ENCODE measurements at places on chromosomes 6 and 20.

- no peak for DNase-seq
These were observed 1.5 kb downstream of the DLGAP4 start for GRCh38 chr20:36307412-36308325.

GRCh38 chr20:11652128-11652527 is 265.6 kb upstream of the BTBD3 start:
- DNase-seq: no peak

GRCh38 chr6:13688692-13689196 is 22.9 kb downstream of the RANBP9 start:
- DNase-seq: no peak

DNA sequence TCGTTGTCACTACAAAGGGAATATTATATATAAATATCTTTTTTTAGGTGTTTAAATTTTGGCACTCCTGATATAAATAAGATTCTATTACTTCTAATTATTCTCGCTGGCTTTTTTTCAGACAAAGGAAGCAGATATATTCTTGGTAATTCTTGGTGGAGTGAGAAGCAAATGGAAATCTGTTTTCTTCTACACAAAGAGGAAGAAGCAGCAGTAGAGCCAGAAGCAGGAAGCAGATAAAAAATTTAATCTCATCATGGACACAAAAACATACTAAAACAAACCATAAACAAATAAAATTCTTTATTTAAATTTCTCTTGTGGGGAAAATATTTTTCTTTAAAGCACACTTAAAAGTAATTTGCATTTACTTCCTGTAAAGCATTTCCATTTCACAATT is 3.7 kb upstream of the KIAA0319 start:
- no peak for DNase-seq

DNA sequence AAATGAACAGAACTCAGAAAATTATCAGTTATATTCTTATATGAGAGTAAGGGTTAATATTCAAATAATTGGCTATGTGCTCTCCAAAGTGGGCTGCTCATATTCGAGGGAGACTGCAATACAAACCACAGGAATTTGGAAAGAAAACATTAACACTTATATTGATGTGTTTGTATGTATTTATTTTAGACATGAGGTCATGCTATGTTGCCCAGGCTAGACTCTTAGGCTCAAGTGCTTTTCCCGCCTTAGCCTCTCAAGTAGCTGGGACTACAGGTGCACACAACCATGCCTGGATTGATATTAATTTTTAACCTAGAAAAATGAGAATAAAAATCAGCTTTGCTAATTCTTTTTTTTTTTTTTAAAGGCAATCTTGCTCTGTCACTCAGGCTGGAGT is 35.0 kb downstream of the BTBD9 start:
- DNase-seq: no peak

DNA sequence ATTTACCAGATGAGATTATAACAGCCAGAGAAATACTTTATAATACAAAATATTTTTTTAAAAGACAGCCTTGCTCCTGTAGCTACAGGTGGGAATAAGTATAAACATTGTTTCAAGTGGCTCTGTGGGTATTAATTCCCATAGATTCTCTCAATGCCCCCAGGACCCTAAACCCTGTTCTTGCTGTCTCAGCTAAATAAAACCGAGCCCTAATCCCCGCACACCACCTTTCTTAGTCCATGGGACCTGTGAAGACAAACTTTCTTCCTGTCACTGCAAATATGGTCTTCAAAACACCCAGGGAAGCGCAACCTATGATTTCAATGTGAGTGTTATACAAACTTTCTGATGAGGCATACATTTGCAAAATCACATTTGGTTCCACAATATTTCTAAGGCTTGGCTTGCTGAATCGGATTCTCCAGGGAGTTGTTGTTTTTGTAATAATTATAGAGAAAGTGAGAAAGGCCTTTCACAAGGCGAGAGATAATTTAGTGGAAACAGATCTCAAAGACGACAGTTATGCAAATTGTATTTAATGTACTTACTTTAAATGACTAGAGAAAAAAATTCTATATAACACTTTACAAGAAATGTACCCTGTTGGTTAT is 11.1 kb downstream of the SMLR1 start:
- DNase-seq: no peak

DNA sequence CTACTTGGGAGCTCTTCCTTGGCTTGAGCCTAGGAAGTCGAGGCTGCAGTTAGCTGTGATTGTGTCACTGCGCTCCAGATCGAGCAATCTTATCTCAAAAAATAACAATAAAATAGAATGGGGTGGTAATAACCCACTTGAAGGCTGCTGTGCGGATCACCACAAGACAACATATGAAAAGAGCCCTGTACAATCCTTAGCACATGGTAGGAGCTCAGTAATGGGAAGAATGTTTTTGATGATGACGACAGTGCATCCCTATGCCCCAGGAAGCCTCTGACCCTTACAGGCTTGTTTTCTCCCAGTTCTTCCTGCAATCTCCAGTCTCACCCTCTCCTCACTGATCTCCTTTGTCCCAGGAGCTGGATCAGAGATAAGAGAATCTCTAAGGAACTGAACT is 15.5 kb downstream of the SCUBE3 start:
- DNase-seq: no peak

GRCh38 chr6:14192216-14192788 is 74.7 kb downstream of the CD83 start:
- DNase-seq: no peak

- no peak for DNase-seq
These were observed 17.0 kb upstream of the ZNF318 start for GRCh38 chr6:43386492-43386891.

DNA sequence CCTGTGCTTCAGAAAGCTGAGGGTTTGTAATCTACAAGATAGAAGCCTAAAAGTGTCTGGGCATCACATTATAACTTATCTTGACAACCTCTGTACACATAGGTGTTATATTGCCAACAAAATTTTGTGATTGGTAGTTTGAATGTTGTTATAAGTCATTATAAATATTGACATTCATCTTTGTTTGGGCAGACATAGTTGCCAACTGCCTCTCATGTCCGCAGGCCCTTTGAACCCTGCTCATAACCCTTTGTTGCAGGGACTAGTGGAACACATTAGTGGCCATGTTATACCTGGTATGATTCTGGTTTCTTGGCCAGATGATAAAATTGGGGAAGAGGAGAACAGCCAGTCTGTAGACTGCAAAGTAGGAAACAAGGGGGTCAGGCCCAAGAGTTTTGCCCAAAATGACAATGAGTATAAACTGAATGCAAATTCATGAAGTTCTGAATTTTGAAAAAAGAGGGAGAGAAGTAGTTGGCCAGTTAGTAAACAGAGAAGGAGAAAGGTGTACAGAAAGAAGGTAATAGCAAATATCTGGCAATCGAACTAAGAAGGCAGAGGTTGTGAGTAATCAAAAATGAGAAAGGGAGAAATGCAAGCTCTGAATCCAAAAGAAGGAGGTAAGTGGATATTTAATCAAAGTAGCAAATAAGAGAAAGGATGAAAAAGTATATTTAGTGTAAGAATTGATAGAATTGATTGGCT is 21.6 kb upstream of the LMBRD1 start:
- no peak for DNase-seq

GRCh38 chr6:7615611-7616383 is 25.8 kb downstream of the SNRNP48 start:
- peak; percentile 77 for DNase-seq

GRCh38 chr6:111837007-111837406 is 36.2 kb downstream of the FYN start:
- no peak for DNase-seq

GRCh38 chr20:50464026-50464724 is 46.0 kb upstream of the PTPN1 start:
- peak; percentile 85 for DNase-seq

GRCh38 chr20:4369119-4369797 is 352.5 kb upstream of the PRND start:
- peak; percentile 22 for DNase-seq

DNA sequence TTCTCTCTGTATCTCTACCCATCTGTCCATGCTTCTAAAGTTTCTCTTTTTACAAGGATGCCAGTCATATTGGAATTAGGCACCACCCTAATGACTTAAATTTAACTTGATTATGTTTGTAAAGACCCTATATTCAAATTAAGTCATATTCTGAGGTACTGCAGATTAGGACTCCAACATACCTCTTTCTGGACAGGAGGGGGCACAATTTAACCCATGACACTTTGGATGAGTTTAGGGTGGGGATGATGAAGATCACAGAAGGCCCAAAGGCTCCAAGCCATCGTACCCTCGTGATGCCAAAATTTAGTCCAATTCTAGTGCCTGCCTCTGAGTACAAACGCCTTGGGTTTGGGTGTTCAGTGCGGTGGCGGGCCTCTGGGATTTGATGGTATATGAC is 15.0 kb upstream of the NKX2-2 start:
- no peak for DNase-seq

- DNase-seq: no peak
These were observed 91.8 kb upstream of the CNKSR3 start for GRCh38 chr6:154602296-154602695.

DNA sequence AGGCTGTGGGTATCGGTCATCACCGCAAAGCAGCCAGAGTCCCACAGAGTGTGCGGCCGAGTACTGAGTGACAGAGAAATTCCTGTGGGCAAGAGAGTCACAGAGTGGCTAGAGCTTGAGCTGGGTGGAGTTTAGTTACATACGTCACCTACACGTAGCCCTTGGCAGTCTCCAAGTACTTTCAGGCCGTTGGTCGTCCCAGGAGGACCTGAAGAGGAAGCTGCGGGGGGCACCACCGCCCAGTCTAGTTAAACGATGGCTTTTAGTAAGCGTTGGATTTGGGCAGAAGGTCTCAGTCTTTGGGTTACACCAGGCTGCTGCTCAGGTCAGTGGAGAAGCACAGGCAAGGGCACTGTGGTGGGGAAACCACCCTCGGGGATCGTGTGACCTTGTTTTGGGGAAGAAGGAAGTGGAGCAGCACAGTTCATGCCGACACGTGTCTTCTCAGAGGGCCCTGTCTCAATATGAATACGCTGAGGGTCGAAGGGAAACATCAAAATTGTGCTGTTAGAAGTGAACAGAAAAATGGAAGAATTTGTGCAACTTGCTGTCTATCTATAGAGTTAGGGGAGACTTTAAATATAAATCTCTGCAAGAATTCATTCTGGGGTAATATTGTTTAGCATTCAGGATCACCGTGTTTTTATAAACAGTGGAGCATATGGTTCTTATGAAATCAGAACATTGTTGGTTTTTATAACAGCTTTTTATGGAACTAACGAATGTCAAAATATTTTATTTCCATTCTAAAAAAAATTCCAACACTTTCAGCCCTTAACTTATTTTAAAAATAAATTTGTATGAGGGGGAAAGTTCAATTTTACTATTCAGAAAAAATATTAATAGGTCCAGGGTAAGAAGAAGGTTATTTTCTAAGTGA is 28.6 kb downstream of the KIF25 start:
- no peak for DNase-seq

DNA sequence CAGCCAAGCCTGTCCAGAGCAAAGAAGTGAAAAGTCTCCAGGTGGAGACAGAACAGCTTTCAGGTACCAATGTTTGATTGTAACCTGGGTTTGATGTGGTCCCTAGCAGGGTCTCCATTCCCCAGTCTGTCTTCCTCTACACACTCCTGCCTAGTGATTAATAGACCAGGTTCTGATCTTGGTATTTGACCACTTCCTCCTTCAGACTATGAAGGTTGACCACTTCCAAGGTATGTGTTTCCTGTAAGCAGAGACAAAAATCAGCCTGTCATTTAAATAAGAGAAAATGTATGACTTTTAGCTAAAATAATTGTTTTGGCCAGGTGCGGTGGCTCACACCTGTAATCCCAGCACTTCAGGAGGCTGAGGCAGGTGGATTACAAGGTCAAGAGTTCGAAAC is 41.8 kb upstream of the TOP1 start:
- DNase-seq: no peak

- DNase-seq: no peak
These were observed 74.3 kb downstream of the EFHC1 start for GRCh38 chr6:52494298-52495072.

DNA sequence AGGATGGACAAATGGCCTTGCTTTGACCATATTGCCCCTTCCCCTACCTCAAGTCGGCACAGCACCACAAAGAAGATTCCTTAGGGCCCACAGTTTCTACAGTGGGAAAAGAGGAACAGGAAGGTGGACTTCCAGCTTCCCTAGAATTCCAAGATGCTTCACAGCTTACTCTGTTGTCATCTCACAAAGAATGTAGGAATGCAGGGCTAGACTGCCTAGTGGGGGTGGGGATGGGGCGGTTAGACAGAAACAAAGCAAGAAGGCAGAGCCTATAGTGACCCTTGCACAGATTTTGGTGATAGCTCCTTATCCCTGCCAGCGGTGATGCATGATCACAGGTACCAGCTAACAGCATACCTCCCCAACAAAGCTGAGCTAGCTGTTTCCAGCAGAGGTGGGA is 607.6 kb upstream of the MAN1A1 start:
- DNase-seq: no peak

DNA sequence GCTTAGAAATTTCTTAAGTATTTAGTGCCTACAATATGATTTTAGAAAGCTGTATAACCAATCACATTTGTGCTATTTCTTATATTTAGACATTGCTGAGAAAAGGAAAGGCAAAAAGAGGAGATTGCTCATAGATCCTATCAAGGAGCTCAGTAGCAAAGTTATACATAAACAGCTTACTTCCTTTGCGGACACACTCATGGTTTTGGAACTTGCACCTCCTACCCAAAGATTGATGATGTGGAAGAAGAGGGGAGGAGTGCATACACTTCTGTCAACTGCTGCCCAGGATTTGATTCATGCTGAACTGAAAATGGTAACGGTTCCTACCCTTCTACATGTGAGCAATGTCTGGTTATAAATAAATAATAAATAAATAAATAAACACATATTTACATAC is 16.7 kb downstream of the RAD21L1 start:
- no peak for DNase-seq

DNA sequence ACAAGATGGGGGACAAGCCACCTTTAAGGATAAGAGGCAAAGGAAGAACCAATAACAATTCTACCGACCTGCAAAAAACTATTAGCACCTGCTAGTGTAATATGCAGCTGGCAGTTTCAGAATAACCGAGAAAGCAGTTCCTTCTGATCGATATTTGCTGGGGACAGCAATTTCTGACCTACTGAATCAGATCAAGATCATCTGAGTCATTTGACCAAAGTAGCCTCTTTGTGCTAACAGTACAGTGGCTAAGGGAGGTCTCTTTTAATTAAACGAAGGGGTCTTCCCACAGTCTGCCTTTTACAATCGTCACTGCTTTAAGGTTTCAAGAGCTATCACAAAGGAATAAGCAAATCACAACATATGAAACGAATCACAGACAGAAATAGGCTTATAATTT is 318.9 kb downstream of the BTBD9 start:
- no peak for DNase-seq

DNA sequence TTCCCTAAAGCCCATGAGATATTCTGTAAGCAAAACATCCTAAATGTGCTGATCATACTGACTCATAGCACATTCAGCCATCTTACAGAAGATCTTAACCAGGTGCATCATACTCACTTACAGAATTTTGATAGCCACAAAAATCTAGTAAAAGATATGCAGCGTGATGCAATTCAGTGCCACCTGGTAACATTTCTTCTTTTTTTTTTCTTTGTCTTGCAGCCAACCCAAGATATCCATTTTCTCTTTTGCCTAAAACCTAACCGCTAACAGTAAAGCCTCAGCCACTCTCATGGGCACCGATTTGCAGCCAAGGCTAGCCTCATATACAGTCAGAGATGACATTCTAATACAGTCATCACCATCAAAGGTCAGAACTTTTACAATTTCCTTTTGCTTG is 293.3 kb downstream of the HACE1 start:
- DNase-seq: no peak
